Stimulated activated CD8-positive, alpha-beta memory T cell treated with anti-CD3 and anti-CD28 coated beads, Interleukin-15, amount 100 ng/mL, for 1 hour (primary cell): ENCODE measurements at places on chromosomes 11 and 22.
A peak's percentile ranks its signal among the peaks of the same experiment; 100 is the strongest.

GRCh38 chr22:33921525-33922348 is 1.5 kb upstream of the LARGE1 start:
- DNase-seq: no peak

GRCh38 chr11:88064097-88064705 is 111.0 kb downstream of the RAB38 start:
- DNase-seq: no peak

DNA sequence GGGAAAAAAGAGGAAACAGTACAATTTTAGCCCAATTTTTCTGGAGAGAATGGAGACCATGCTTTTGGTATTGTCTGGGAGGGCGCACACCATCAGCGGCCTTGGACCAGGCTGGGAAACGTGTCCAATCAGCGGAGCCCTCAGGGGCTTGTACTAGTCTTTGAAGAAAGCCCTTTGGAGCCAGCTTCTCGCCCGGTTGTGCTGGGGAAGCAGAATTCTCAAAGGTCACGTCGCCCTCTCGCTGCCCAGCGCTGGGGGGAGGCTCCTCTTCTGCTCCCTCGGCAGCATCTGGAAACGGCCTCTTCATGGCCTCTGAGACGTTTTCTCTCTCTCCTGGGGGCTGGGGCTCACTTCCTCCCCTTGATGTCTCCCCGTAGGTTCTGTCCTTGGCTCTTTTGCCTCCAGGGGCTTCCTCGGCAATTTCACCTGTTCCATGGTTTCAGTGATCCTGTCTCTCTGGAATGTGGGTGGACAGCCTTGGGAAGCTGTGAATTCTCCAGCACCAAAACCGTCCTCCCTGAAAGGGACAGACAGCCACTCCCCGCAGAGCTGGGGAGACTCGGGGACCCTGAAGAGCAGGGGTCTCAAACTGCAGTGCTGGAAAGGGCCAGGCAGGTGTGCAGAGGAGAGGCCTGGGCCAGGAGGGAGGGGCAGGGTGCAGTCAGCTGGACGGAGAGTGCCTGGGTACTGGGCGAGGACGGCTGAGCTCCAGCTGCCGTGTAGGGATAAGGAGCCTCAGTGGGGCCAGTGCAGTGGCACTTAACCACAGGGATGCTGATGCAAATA is 80.2 kb downstream of the RPS6KA4 start:
- DNase-seq: no peak

DNA sequence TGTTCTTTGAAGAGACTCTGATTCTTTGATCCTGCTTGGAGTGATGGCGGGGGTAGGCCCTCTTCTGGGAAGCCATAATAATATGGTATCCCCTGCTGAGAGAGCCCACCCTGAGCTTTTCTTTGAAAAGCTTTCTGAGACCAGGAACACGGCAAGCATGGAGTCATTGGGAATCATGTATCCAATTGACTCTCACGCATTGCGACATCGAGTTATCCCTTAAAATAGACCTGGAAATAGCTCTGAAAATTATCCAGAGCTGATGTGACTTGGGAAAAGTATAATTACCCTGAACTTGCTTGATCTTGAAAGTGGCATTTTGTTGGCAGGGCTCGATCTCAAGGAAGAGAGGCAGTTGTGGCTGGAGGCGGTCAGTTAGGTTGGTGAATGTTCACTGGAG is 36.8 kb upstream of the MPEG1 start:
- DNase-seq: no peak

DNA sequence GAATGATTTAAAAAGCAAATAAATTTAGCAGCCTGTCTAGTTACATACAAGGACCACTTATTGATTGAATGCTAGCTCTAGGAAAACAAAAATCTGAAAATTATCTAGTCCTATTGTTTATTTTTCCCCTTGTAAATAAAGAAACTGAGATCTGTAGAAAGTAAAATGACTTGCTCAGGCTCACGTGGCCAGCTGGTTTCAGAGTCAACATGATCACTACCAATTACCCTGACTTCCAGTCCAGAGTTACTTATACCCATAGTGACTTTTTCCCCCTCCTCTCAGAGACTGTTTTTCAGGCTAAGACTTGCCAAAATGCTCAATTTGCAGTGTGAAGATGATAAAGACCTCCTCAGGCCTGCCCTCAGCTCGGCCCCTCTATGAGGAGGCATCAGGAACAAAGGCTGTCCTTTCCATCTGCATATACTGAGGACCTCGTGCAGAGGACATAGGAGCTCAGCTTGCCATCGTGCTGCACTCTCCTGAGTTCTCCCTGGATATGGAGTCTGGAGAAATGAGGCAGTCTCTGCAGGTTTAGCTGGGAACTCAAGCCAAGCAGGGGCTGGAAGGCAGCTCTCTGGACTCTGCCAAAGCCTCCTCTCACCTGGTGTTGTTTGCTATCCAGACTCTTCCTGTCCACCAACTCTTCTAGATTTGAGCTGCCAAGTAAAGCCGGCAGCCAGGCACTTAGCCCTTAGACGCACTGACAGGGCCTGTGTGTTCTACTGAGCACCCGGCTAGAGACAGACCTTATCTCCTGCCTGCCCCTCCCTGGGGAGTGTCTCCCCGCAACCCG is 883.3 kb downstream of the NTM start:
- no peak for DNase-seq

DNA sequence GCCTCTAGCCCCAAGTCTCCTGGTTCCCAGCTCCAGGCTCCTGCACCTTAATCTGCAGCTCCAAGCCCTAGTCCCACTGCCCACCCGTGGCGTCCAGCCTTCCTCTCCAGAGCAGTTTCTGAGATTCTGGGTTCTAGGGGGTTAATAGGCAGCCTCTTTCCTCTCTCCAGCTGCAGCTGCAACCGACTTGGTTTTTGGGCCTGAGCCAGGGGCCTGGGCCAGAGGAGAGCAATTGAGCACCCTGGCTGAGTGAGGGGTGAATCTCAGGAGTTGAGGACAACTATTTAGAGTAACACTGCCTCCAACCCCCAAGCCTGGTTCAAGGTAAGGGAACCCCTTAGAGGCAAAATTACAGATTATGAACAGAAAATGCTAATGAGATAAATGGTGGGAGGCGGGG is 9.0 kb upstream of the CHRM1 start:
- DNase-seq: no peak

- no peak for DNase-seq
Measured at GRCh38 chr11:79441461-79441875, 638 bp upstream of the TENM4 start.

DNA sequence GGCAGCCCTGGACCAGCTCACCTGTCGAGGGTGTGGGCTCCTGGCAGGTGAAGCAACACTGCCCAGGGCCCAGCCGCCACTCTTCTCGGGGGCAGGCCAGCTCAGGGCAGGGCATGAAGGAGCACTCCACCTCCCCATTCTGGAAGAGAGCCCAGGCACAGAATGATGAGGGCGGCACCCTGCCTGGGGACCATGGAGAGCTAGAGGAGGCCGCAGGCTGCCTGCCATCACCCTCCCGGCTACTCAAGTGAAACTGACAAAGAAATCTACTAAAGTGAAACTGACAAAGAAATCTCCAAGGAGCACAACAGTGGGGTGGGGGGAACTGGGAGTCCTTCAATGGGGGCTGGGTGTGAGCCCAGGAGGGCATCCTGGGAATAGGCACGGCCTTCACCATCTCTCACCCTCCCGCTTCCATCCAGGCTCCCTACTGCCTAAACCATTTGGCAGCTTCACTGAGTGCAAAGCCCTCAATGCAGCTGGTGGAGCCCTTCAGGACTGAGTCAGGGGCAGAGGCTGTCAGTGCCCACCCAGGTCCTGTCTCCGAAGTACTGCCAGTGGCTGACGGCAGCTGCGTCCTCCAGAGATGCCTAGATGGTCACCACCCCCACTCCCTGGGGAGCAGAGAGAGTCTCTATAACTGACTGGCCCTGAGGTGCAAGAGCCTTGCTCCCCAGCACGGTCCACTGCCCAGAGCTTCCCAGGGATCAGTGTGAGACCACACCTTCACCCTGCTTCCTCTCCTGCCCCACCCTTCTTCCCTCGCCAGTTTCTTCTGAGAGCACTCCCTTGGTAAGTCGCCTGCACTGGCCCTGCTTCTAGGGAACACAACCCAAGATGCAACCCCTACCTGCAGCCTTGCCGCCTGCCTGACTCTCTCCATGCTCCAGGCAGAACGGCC is 21.7 kb downstream of the VWCE start:
- DNase-seq: no peak

DNA sequence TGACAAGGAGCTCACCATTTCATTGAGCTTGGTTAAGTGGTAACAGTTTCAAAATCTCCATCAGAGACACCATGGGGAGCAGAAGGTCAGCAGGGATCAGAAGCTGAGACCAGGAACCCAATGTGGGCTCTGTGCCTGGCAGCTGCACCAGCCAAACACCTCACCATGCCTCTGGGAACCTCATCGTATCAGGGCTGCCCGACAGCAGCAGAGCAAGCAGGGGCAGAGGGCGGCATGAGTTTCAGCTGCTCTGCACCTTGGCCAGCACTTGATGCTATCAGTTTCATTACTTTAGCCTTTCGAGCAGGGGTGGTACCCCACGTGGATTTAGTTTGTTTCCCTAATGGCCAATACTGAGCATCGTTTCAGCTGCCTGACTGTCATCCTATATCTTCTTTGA is 77.8 kb downstream of the DGCR2 start:
- no peak for DNase-seq

- no peak for DNase-seq
Measured at GRCh38 chr11:58530236-58530635, 22.3 kb upstream of the OR5B21 start.

DNA sequence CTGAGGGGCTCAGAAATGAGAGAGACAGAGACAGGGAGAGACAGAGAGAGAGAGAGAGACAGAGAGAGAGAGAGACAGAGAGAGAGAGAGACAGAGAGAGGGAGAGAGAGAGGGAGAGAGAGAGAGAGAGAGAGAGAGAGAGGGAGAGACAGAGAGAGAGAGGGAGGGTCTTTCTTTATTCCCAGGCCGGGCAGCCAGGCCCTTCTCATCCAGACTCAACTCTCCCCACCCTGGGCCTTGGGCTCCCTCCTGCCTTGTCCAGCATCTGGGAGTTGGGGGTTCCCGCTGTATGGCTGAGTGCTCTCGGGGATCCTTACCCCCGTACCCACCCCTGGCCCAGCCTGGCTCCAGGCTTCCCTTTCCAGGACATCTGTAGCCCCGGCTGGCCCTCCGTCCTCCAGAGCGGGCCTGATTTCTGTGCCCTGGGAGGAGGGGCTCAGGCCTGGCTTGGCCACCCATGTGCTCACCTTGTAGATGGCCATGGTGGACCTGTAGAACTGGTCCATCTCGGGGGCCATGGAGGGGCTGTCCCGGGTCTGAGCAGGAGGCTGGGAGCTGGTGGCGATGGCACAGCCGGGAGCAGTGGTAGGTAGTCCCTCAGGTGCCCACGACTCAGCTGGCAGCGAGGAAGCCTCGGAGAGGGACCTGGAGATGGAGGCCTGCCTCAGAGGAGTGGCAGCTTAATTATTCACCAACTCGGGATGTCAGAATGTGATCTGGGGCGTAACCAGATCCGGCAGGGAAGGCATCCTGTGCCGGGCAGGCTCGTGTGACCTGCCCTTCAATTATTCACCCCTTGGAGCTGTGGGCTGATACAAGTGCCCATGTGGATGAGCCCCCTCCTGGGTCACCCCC is at the start of gene BAIAP2L2:
Gene BAIAP2L2 (minus strand): TSS at position 677 of the 855 bp plus-strand sequence. CDS start 159 bp downstream, at position 518.
- no peak for DNase-seq

- no peak for DNase-seq
Measured at GRCh38 chr22:20728523-20729190, 45.3 kb upstream of the SERPIND1 start.

GRCh38 chr11:70105755-70106571 is 27.8 kb downstream of the ANO1 start:
- no peak for DNase-seq

DNA sequence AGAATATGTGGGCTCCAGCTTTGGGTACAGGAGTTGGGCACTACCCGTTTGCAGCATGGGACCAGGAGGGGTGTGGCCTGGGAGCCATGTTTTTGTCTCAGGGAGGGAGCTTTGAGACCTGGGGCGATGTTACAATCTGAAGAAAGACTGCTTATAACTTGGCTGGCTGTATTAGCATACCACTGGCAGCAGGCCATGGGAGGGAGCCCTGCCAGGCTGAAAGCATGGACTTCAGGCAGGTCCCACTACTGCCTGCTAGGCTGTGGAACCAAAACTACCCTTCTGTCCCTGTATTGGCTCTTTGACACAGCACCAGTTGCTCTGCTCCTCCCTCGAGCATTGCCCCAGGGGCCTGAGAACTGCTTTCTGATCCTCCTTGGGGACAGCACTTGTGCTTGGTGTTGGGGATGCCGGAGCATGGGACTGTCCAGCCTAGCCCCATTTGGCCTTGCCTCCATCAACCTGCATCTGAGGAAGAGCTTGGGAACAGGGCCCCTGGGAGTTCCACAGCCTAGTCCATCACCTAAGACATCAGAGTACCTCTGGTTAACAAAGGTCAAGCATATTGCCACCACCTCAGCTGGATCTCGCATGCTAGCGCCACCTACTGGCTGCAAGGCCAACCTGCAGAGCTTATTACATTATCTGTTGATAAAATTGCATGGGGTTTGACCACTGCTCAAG is 217.4 kb downstream of the SBF2 start:
- DNase-seq: peak; percentile 4

GRCh38 chr11:32962016-32962415 is 53.7 kb upstream of the DEPDC7 start:
- DNase-seq: no peak

GRCh38 chr22:49848690-49849160 is 4.9 kb upstream of the ZBED4 start:
- no peak for DNase-seq

GRCh38 chr11:58762284-58763119 is 30.8 kb upstream of the GLYAT start:
- DNase-seq: no peak

DNA sequence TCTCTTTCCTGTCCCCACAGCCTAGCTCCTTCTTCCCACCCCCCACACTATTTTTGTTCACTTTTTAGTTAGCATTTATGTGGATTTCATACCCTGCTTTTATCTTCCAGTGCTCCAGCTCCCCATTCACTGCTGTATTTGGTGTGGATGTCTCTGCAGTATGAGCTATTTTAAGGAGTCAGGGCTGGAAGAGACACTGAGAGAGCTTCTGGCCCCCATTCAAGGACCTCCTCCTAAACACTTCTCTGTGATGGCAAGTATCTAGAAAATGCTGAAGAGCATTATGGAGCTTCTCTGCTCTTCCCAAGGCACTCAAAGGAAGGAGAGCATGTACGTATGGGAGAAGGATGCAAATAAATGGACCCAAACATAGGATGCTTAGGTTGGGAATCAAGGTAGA is 79.5 kb downstream of the RAB30 start:
- no peak for DNase-seq

- no peak for DNase-seq
Measured at GRCh38 chr11:112734207-112734606, 227.0 kb upstream of the NCAM1 start.

- DNase-seq: no peak
Measured at GRCh38 chr11:104055596-104055995, 19.2 kb downstream of the DDI1 start.
